ENCODE measurements at places on chromosomes 11 and 22.
A peak's percentile ranks its signal among the peaks of the same experiment; 100 is the strongest.

DNA sequence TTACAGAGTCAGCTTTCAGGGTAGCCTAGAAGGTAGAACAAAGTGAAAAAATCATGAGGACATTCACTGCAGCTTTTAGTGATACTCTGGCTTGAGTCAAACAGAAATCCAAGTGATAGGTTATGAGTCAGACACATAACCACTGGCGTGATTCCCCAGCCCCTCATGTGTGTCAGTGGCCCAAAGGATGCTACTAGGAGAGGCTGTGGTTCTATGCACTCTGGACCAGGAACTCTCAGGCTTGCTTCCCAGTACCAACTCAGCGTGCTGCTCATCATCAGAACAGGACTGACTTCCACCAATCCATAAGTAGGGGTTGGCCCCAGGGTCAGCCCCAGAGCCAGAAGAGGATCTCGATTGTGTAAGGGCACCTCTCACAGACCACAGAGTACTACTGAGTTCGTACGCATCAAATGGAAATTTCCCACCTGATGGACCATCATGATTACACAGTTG, 116.8 kb downstream of the MED15 start:
- DNase-seq = peak; percentile 32

DNA sequence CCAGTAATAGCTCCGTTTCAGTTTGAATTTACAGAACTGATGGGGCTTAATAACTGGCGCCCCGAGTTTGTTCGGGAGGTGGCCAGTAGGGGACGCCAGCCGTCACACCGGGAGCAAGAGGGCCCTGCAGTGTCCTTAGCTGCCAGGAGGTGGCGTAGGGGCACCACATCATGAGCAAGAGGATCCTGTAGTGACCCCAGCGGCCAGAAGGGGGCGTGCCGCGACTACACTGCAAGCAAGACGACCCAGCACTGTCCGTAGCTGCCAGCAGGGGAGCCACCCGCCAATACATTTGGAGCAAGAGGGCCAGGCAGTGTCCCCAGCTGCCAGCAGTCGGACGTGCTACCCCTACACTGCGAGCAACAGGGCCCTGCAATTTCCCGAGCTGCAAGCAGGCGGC, 663.7 kb upstream of the B3GAT1 start:
- peak; percentile 26 for DNase-seq

DNA sequence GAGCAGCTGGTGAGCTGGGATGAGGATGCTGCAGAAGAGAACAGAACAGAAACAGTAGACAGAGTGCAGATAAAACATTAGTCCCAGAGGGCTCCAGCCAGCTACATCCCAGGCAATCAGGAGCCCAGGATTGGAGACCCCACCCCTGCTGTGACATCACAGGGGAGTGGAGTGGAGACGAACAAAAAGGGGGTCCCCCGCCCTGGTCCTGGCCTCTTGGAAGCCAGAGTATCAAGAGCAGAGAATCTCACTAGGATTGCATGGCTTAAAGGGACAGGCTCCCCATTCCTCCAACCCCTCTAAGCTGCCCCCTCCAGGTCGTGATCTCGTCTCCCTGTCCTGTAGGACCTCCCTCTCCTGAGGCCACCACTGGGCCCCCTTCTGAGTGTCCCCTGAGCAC, at the start of gene P2RX3:
TSS of gene P2RX3 (plus strand) at position 211 of the 400 bp plus-strand sequence. CDS start 199 bp downstream, outside the sequence.
- no peak for DNase-seq

- DNase-seq = no peak
Measured at GRCh38 chr11:112570333-112570732, 309.7 kb upstream of the PLET1 start.

DNA sequence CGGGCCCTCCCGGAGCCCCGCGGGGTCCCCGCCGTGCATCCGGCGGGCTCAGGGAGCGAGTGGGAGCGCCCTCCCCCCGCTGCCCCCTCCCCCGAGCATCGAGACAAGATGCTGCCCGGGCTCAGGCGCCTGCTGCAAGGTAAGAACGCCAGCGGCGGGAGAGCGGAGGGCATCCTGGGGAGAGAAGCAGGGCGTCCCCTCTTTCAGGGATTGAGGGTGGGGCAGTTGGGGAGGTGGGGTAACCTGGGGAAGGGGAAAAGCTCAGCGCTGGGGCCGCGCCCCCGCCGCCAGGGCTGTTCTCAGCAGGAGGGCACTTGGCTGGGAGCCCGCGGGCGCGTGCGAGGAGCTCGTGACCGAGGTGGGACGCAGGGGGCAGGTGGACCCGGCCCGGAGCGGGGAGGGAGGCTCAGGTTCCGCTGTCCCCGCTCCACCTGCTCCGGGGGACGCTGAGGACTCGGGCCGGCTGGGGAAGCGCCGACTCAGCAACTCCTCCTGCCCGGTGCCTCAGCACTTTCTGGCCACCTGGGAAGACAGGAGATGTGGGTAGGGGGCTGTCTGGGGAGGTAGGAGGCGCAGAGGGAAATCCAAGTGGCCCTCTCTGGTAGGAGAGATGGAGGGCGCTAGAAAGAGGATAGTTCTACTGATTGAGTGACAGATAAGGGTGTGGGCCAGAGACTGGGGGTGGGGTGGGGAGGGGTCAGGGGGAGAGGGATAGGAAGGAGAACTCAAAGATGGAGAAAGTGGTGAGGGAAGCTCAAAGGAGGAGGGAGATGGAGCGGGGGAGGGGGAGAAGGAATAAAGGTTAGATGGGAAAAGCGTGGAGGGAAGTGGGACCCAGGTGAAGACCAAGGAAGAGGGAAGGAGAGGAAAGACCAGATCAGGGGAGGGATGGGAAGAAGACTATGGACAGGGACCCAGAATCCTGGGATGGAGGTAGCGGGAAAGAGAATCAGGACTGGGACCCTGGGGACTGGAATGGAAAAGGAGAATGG, 726 bp downstream of the RTN4RL2 start:
- no peak for DNase-seq

GRCh38 chr22:33083212-33083611, 25.0 kb upstream of the SYN3 start:
- DNase-seq = no peak

- no peak for DNase-seq
Measured at GRCh38 chr22:32590556-32590955, 115.9 kb downstream of the FBXO7 start.

- DNase-seq = no peak
Measured at GRCh38 chr11:46290598-46291309, 13.3 kb downstream of the CREB3L1 start.

Data from activated T-cell treated with anti-CD3 and anti-CD28 coated beads for 24 hours (primary cell).